ENCODE measurements at places on chromosomes 12 and 14.
A peak's percentile ranks its signal among the peaks of the same experiment; 100 is the strongest.

DNA sequence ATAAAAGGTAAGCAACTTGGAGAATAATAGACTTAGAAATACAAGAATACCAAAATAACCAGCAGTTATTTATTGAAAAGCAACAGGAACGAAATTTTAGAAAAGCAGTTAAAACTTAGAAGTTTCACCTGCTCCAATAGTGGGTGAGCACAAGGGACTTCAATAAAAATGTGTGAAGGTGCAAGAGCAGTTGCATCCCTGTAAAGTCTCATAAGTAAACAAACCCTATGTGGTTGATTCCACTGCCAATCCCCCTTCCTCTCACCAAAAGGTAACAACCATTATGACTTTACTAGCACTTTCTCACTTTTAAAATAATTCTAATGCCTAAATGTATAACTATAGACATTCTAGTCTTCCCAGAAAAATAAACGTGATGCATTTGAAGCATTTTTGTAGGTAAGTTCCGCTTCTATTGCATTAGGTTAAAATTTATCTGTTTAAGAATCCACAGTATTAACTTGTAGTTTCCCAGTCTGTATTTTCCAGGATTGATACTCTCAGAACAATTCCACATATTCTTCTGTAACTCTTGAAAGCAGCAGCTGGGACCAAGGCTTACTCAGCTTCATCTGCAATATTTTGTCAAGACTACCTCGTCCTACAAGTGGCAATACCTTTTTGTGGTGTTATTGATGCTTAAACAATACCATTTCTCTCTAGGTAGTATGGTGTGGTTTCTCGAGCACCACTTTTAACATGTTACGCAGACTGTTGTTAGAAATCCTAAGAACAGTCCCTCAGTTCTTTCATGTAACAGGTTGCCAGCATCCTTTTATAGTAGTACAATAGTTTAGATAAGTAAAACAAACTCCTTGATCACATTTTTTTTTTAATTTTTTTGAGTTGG lies 32.1 kb downstream of the HNRNPC start:
- DNase-seq = no peak

DNA sequence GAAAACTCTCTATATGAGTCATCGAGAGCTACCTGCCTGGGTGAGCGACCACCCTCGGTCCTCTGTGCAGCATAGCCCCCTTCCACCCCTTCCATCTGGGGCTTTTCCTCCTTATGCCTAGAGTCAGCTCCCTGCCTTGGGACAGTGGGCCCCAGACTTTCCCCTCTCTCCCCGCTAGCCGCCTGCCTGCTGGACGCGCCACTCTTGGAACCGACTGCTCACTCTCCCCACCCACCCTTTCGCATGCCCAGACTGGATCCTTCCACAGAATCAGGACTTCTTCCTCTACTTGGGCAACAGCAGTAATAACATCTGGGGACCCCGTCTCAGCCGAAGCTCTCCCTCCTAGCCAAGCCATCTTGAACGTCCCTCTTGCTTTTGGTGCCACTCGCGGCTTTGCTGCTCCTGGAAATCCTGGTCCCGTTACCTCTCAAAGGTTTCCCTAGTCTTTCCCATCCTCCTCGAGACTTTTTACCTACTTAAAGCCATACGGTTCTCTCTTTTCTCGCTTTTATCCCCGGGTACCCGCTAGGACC lies 671 bp downstream of the ESYT1 start:
- DNase-seq = no peak

DNA sequence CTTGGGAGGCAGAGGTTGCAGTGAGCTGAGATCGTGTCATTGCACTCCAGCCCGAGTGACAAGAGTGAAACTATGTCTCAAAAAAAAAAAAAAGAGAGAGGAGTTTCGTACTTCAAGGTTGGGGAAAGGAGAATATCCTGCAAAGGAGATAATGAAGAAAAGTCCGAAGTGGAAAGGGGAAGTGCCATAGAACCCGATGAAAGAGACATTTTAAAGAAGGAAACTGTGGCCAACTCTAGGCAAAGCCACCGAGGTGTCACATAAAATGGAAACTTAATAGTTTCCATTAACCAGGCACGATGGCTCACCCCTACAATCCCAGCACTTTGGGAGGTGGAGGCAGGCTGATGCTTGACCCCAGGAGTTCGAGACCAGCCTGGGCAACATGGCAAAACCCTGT lies 15.0 kb upstream of the LTBP2 start:
- peak; percentile 92 for DNase-seq

GRCh38 chr12:129185855-129186254 lies 332.6 kb downstream of the GLT1D1 start:
- DNase-seq = no peak

GRCh38 chr12:122918827-122919226 lies 22.9 kb upstream of the VPS37B start:
- no peak for DNase-seq

Data from MV-4-11 (cell line).